ENCODE measurements at places on chromosomes 11 and 22.

DNA sequence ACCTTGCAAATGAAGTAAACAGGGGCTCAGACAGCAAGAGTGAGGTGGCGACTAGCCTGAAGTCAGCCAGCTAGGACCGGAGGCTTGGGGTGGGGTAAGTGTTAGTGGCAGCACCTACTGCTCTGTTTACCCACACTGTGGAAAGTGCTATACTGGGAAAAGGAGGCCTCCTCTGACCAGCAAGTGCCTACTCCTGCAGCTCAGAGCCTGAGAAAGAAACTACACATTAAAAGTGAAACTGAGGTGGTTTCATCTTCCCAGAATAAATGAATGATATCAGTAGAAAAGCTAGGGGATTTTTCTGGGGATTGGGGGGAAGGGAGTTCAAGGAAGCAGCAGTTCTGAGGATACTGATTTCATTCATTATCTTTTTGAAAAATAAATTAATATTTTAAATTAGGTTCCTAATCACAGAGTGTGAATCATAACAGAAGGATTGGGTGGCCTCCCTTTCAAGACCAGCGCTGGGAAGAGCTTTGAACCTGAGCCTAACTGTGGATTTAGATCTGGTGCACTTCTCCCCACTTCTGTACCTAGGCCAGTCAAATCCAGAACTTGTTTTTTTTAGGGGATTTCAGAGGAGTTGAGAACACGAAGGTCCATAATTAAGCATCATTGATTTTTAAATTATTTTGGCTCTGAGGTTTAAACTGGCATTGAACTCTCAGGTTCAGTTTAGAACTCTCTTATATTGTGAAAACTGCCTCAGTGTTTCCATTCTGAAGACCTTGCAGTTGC, 48.1 kb upstream of the GRAMD1B start:
- DNase-seq: no peak

DNA sequence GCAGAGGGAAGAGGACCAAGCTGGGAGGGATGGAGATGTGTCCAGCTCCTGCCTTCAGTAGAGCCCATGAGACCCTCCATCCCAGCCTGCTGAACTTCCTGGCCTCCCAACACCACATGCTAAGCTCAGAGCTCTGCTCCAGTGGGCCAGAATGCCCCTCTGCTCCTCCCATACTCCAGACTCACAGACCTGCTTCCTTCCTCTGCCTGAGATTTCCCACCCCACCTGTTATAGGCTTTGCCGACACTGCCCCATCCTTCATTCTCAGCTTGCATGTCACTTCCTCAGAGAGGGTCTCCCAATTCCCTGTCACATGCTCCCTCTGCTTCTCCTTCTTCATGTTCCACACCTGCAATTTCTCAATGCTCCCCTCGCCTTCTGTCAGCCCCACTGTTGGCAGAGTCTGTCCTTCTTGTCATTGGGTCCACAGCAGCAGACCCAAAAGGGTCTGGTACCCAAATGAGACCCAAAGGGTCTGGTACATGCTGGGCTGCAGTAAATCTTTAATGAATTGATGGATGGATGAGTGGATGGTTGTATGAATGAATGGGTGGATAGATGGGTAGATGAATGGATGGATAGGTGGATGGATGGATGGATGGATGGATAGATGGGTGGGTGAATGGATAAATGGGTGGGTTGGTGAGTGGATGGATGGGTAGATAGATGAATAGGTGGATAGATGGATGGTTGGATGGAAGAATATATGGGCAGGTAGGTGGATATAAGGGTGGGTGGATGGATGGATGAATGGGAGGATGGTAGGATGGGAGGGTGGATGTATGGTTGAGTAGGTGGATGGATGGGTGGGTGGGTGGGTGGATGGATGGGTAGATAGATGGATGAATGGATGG, 105.3 kb upstream of the FGF3 start:
- DNase-seq: peak; percentile 5

DNA sequence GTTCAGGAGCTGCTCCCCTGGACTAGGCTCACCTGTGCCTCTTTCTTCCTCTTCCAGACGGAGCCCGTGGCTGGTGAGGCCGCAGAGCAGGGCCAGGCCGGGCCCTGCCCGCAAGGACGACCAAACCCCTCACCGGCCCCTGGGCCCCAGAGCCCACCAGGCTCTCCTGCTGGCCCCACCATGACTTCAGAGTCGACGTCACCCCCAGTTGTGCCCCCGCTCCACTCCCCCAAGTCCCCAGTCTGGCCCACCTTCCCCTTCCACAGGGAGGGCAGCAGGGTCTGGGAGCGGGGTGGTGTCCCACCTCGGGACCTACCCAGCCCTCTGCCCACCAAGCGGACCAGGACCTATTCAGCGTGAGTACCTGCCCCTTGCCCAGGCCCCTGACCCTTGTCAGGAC, 11.0 kb downstream of the CSDC2 start:
- DNase-seq: no peak

DNA sequence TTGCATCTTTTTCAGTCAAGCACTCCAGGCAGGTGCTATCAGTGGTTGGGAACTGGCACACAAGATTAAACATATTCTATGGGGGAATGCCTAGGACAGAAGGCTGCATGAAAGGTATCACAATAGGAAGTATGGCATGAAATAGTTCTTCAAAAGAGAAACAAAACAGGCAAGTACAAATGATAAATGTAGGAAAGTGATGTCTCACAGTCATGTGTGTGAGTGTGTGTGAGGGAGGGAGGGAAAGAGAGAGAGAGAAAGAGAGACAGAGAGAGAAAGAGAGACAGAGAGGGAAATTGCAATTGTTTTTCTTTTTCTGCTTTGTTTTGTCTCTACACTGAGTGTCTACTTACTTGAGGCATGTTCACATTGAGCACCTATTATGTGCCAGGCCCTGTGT, 456.3 kb downstream of the MIAT start:
- no peak for DNase-seq

DNA sequence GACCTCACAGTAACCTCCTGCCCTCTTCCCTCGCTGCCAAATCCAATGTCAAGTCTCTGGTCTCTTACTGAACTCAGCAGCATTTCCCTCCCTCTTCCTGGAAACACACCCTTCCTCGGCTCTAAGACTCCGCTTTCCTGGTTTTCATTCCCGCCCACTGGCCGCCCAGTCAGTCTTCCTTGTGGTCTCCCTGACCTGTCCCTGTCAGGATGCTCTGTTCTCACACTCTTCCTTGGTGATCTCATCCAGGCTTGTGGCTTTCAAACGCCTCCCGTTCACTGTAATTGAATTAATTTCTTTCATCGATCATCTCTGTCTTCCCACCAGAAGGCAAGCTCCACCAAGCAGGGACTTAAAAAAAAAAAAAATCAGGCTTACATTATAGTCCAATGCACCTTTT, 33.5 kb downstream of the MYO18B start:
- DNase-seq: no peak

- peak; percentile 68 for DNase-seq
Observed at GRCh38 chr11:9575260-9576240, 2.1 kb downstream of the WEE1 start.

DNA sequence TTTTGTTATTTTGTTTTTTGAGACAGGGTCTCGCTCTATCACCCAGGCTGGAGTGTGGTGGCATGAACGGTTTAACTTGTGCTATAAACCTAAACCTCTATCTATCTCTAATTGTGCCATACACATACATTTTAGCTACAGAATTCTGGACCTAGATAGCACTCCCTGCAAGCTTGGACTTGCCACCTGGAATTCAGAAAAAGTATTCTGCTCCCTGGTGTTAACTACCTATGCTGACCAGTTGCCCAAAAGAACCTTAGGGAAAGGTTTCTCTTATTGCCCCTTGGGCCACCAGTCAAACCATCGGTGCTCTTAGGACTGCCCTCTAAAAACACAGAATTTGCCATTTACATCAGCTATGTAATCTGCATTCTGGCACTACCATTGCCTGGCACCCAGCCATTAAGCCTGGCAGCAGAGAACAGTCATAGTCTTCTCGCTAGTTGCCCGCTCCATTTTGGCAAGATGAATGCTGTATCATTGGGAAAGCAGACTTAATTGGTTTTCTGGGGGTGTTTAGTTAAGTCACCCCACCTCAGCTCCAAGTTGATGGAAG, 55.3 kb downstream of the ETS1 start:
- DNase-seq: no peak

DNA sequence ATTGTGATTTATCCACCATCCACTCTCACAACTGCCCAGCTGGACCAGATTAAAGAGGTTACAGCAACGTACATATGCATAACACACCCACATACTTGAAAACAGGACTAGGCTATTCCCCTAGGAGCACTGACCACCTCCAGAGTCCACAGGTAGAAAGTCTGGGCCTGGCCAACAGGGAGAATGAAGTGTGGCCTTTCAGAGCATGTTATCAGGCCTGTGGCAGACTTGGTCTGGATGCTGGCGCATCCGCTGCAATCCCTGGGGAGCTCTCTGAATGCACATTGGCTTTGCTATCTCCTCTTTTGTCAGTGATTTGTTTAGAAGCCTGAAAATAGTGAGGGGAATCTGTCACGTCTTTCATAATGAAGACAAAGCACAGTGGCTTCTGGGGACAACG, 86.7 kb downstream of the C11orf58 start:
- DNase-seq: no peak

GRCh38 chr22:39446239-39446721, 10.5 kb upstream of the MGAT3 start:
- DNase-seq: no peak

- DNase-seq: no peak
Observed at GRCh38 chr11:116217006-116217405, 555.8 kb downstream of the BUD13 start.

GRCh38 chr11:65900125-65900898, at the start of gene FOSL1:
TSS of gene FOSL1 (minus strand) at chr11:65900388. CDS start at chr11:65900339, 49 bp downstream.
- peak; percentile 65 for DNase-seq

DNA sequence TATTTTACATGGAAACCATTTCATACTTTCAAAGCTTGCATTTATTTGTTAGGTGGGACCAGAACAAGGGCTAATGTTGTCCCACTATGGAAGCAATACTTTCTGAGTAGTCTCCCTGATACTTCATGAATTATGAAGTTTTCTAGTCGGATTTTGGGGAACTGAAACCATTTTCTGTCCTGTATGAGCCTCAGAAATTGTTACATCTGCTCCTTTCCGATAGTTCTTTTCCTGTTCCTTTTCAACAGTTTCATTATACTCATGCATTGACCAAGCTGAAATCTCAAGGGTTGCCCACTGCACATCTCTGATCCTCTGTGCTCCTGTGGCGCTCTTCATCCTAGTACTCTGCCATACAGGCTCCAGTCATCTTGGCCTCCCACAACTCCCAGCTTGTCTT, 31.5 kb upstream of the GLYATL1 start:
- no peak for DNase-seq

DNA sequence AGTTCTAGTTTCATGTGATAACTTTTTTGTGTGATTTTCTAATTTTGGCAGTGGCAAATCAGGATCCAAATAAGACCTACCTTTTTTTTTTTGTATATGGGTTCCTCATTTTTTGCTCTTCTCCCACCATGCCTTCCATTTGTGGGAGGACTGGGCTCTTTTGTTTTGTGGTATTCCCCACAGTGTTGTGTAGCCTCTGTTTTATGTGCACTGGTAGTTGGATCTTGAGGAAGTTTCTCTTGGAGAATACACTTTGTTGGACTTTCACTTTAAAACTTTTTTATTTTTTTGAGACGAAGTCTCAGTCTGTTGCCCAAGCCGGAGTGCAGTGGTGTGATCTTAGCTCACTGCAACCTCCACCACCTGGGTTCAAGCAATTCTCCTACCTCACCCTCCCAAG, 39.7 kb downstream of the PPP6R3 start:
- no peak for DNase-seq

- DNase-seq: no peak
Observed at GRCh38 chr22:36541831-36542411, 13.0 kb upstream of the EIF3D start.

GRCh38 chr11:108973402-108974162, 308.7 kb downstream of the DDX10 start:
- DNase-seq: no peak

- DNase-seq: no peak
Observed at GRCh38 chr11:48900131-48900800, 83.4 kb downstream of the TRIM51G start.

DNA sequence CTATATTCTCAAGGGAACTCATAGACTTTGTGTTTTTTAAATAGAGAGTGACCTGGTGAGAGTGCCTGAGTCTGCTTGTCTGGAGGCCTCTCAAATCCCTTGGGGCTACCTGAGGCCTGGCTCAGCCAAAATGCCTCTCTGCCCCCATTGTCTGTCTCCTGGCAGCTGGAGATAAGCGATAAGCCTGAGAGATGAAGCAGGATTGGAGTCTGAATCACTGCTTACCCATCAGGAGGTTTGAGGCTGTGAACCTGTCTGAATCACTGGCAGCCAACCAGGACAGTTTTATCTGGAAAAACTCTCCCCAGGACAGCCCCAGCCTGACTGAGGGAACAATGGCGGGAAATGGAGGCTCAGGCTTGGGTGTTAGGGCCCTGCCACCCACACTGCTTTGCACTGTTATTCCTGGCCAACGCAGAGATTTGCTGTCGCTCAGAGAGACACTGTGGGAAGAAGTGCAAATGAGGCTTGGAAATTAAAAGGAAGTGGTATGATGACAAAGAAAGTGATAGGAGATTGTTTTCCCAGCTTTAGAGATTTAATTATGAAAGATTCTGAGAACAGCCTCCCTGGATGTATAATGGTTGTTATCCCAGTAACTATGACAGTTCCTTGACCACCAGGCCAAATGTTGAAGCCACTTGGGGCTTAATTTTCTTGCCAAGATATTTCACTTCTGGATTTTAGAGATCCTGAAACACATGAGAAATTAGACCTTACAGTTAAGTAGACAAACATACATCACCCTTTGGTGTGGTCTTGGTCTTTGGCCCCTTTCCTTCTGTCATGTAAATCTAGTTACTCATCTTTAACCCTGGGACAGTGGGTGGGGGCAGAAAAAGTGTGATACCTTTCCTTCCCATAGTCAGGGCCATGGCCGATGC, 102.1 kb downstream of the RASSF10 start:
- DNase-seq: no peak

DNA sequence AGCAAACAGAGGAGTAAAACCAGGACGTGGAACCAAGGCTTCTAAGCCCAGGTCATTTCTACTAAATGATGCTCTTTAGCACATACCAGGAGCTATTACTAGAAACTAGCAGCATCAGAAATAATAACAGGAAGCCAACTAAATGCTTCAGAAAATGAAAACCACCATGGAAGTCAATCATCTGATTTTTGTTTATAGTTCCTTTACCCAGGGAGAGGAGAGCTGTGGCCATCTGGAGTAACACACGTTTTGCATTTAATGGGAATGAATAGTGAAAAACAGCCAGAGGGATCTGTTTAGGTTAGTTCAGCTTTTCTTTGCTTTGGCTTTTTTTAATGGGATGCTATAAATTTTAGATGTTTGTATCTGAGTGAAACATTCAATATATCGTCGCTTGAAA, 250.7 kb upstream of the ARHGAP20 start:
- no peak for DNase-seq

GRCh38 chr11:56700242-56700913, 1.5 kb downstream of the OR9G1 start:
- DNase-seq: no peak

GRCh38 chr11:32379719-32380118, 55.6 kb downstream of the WT1 start:
- DNase-seq: no peak

- no peak for DNase-seq
Observed at GRCh38 chr22:37454857-37455686, 27.8 kb upstream of the ELFN2 start.

GRCh38 chr11:126024123-126024522, 38.5 kb downstream of the CDON start:
- DNase-seq: no peak

GRCh38 chr11:116690611-116691010, 82.2 kb downstream of the BUD13 start:
- DNase-seq: no peak
